ENCODE measurements at places on chromosomes 7 and 10. TPM values are rescaled to one million over a fixed set of nuclear protein-coding genes. Genes with fewer than 3 reads are reported as not detected.

Gene TMEM139
- not detected for total RNA-seq

Gene DDX56
- 38.8 TPM for total RNA-seq

Gene LHFPL3
- not detected for total RNA-seq

Gene PIP
- not detected for total RNA-seq

Gene SPDYE6
- not detected for total RNA-seq

Gene NEUROG3
- total RNA-seq, result not detected

All from smooth muscle cell of bladder (primary cell).